Neural progenitor cell (in vitro differentiated cells): ENCODE measurements at places on chromosomes 4 and X. TPM values are rescaled to one million over a fixed set of nuclear protein-coding genes. Genes with fewer than 3 reads are reported as not detected.

- no peak for DNase-seq
Measured at GRCh38 chr4:177485528-177485927, 43.3 kb upstream of the AGA start.

GRCh38 chr4:28014469-28014868 is 1153.8 kb downstream of the STIM2 start:
- no peak for DNase-seq

GRCh38 chr4:183097231-183098018 is 1.6 kb upstream of the WWC2 start:
- peak; percentile 72 for DNase-seq

DNA sequence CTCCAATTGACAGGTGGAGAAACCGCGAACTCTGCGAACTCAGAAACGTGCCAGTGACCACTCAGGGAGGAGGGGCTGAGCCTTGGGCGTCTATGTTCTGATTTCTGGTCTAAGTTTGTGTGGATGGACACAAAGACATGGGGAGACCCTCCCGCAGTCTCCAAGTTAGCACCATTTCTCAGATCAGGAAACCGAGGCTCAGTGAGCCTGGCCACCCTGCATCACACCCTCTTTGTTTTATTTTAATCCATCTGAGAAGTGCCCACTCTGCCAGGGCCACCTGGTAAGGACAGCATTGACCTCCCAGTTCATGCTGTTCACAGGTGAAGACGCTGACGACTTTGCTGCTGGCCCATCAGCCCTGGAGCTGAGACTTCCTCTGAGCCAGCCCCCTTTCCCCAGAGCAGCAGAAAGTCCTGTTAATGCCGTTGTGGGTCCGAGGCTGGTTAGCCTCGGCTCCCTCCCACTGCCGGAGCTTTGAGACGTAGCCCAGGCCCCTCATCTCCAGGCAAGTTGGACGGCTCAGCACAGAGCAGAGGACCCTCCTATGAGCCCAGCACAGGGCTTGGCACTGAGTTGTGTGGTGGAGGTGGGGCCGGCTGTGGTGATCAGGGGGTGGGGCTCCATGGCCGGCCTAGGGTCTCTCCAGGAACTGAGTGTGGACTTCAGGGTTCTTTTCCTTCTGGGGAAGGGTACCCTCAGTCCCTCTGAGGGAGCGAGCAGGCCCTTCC is 43.7 kb downstream of the PSAPL1 start:
- DNase-seq = no peak

- no peak for DNase-seq
Measured at GRCh38 chr4:155522201-155522600, 144.4 kb upstream of the GUCY1A1 start.

DNA sequence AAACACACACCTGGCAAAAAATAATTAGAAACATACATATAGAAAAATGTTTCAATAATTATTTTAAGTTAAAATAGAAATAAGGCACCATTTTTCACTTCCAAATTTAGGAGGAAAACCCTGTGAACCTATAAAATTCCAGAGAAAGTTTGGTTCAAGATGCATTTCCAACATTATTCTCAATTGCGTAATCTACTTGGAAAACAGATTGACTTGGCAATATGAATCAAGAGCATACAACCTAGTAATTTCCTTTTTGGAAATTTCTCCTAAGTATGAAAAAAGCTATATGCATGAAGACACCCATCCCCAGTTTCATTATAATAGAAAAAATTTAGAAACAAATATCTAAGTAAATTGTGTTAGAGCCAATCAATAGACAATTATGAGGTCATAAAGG is 242.9 kb downstream of the IQCM start:
- no peak for DNase-seq

- no peak for DNase-seq
Measured at GRCh38 chr4:8205241-8205707, 6.2 kb downstream of the SH3TC1 start.

- no peak for DNase-seq
Measured at GRCh38 chr4:140220058-140220457, 66.1 kb upstream of the MAML3 start.

DNA sequence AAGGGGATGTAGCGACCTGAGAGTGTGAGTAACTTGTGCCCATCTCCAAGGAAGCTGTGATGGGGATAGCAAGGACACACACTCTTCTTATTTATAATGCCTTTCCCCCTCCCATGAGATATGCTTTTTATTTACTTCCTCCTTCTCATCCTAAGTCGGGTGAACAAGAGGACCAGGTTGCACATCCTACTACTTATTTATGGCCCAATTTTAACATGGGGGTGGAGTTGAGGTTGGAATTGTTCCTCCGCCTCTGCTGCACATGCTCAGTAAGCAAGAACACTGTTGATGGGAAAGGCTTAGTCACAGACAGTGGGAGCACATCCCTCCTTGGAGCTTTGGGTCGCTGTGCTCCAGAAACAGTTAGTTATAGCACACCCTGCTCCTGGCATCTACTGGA is 15.2 kb upstream of the TLR8 start:
- no peak for DNase-seq

DNA sequence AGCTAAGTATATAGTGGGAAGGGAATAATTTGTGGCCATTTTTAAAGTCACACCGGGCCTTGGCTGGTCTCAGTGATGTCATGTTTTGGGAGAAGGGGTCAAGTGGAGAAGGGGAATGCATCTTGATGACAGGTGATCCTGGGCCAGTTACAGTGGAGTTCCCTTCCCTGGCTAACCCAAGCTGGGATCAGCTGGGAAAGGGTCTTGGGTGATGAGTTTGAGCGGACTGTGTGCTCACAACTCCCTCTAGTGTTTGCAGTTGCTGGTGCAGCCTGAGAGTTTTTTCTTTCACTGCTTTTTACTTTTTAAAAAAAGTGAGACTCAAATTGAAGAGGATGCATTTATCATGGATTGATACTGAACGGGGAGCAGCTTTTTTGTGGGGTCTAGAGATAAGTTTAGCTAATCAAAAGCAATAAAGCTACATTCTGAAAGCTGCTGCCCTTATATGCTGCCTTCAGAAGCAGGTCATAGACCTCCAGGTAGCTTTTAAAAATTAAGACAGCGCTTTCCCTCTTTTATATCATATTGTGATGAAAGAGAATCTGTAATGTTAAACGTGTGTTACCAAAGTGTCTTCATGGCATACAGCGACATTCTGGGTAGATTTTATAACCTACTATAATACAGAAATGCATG is 164.7 kb downstream of the DCLK2 start:
- peak; percentile 69 for DNase-seq

DNA sequence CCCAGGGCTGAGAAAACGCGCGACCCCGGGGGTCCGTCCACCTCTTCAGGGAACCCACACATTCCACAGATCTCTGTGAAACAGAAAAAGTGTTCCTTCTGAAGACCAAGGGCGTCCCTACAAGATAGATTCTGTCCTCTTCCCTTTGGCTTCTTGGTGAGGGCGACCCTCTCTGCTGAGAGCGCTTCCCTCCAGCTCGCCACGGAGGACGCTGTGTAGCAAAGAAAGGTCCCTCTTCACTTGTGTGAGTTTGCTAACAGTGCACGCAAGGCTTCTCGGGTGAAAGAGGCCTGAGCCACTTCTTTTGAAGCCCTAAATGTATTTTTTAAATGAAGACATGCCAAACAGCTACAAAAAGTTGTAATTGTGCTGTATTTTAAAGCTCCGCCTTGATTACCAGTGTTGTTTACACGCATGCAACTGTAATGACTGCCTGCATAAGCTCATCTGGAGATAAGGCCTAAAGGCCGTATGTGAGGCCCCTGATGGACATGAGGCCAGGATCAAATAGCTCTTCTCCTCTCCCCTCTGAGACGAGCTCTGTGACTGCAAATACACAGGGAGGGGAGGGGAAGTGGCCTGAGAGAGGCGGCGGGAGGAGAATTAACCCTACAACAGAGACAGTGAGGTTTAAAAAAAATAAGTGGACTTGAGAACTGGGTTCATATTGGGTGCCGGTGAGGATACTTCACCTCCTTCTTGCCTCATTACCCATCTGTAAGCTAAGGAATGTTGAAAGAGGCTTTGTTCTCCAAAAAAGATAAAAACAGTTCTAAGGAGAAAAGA is 95.5 kb downstream of the SOWAHB start:
- peak; percentile 55 for DNase-seq

- DNase-seq = no peak
Measured at GRCh38 chr4:154471526-154472331, 19.9 kb downstream of the DCHS2 start.

- peak; percentile 55 for DNase-seq
Measured at GRCh38 chr4:73653695-73654106, 33.5 kb upstream of the RASSF6 start.

DNA sequence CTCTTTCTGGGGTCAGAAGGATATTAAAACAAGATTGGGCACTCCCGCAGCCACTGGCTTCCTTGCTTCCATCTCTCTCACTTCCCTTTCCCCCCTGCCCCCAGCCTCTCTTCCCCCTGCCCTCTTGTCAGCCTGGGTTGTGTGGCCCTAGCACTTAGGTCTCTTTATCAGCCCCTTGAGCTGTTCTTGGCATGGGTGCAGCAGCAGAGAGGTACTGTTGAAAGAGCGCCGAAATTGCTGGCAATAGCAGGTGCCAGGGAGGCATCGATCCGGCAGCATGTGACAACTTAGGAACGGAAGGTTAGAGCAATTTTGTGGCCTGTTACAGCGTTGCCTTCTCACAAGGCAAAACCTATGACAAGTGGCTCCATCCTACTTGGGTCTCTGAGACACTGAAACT is 333.1 kb upstream of the IGFBP7 start:
- no peak for DNase-seq

GRCh38 chrX:112865464-112866025 is 24.9 kb upstream of the AMOT start:
- DNase-seq = no peak

DNA sequence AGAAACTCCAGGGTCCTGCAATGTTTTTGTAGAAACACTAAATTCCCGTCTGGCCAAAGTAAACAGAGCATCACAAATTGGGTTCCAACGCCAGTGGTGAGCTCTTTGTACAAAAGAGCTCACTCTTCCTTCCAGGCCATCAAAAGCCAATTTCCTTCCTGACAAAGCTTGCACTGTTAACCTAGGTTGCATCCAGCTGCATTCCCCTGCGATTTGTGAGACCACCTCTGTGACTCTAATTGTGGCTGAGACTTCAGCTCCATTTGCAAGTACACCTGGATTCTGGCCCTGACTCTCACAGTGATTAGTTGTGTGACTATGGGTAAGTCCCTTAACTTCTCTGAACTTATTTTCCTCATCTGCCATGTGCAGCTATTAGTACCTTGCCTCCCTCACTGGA is 212.5 kb upstream of the CXorf66 start:
- peak; percentile 48 for DNase-seq

- no peak for DNase-seq
Measured at GRCh38 chrX:41721590-41721989, 2.4 kb upstream of the GPR82 start.

GRCh38 chr4:40525752-40526598 is 103.7 kb downstream of the RBM47 start:
- no peak for DNase-seq

DNA sequence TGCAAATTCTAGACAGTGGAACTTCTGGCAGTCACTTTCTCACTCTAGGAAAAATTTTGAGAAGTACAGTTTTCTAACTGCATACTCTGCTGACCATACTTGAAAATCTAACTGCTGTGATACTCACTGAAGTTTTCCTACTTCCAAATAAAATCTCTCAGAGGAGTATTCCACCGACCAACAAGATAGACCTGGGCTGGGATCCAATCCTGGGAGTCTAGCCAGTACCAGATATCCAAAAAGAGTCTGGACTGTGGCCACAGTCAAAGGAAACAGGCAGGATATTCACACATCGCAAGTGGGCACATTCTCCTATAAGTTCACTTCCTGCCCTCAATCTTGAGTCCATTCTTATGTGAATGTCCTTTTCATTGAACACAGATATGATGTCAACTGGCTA is 1138.7 kb upstream of the PCDH7 start:
- no peak for DNase-seq

Gene UGT2B15
- not detected in 2 replicates for total RNA-seq

Gene MAGEC3
- total RNA-seq = not detected in 2 replicates

Gene SPANXN3
- total RNA-seq = not detected in 2 replicates

Gene DDX53
- total RNA-seq = not detected in 2 replicates

Gene TCEAL9
- total RNA-seq = 72.0 and 108 TPM in 2 replicates

Gene RPS6KA6
- 14.1 and 20.0 TPM in 2 replicates for total RNA-seq

Gene FGF16
- not detected in 2 replicates for total RNA-seq

Gene MAGEB2
- not detected in 2 replicates for total RNA-seq
